ENCODE measurements at places on chromosomes 12 and 14.

GRCh38 chr12:42552822-42553221 is 36.7 kb downstream of the PRICKLE1 start:
- no peak for DNase-seq

DNA sequence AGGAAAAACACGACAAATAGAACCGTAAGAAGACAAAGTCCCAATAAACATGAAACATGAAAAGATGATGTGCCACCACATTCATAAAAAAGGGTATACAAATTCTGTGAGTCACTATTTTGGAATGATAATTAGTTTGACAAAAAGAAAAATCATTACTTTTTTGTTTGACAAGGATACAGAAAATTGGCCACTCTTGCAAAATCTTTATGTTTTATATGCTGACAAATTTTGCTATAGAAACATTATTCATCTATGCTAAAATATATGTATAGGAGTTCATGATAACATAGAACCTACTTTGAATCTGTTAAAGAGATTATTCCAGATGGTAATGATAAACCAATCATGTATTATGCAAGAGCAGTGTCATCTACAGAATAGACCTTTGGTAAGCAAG is 1201.0 kb downstream of the FSCB start:
- no peak for DNase-seq

GRCh38 chr12:48183876-48184548 is 568 bp downstream of the CCDC184 start:
- no peak for DNase-seq

GRCh38 chr12:105948331-105948730 is 190.4 kb downstream of the NUAK1 start:
- no peak for DNase-seq

GRCh38 chr12:57215668-57216013 is 953 bp upstream of the NXPH4 start:
- DNase-seq, result no peak

DNA sequence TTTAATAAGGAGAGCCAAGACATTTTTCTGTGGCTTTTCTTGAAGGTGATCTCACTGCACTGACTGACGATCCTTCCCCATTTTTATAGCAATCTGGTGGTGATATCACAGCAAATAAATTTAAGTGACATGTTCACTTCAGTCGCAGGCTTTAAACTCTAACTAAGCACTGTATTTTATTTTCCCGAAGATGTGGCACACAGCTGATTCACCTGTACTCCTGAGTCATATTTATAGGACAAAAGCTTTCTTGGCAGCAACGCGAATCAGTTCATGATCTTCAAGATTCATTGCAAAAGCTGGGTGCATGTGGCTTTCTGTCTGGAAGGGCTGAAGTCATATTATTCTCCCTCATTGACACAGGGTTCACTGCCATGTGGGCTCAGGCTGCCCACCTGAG is 79.8 kb upstream of the TUNAR start:
- DNase-seq, result no peak

DNA sequence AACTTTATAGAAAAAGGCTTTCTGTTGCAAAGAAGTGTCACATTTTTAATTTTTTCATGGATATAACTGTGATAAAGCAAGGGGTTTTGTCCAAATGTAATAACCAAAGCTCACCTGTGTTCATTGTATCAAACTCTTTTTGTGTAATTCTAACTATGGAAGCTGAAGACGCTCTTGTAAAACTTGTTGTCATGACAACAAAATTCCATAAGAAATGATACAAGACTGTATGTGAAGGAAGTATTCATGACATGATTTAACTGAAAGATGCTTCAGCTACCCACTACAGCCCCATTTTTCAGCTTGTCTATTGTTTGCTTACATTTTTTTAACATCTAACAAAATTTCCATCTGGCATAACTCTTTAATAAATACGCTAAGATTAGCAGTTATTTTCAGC is 360.9 kb downstream of the KCNH5 start:
- no peak for DNase-seq

- DNase-seq, result peak; percentile 48
Measured at GRCh38 chr12:122203301-122204166, at the start of gene B3GNT4. Gene B3GNT4 (plus strand): TSS chr12:122203709. CDS start chr12:122204619, 910 bp downstream.

DNA sequence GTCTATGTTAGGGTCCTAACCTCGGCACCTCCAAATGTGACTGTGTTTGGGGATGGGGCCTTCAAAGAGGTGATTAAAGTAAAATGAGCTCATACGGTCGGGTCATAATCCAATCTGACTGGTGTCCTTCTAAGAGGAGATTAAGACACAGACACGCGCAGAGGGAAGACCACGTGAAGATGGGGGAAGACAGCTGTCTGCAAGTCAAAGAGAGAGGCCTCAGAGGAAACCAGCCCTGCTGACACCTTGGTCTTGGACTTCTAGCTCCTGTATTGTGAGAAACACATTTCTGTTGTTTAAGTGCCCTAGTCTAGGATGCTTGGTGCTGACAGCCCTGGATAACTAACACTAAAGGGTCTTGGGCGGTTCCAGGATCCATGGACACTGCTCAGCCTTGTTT is 109.6 kb downstream of the DICER1 start:
- DNase-seq, result no peak

GRCh38 chr14:50814161-50814560 is 16.8 kb downstream of the NIN start:
- DNase-seq, result no peak

GRCh38 chr12:114955414-114956014 is 271.5 kb upstream of the TBX3 start:
- peak; percentile 95 for DNase-seq

DNA sequence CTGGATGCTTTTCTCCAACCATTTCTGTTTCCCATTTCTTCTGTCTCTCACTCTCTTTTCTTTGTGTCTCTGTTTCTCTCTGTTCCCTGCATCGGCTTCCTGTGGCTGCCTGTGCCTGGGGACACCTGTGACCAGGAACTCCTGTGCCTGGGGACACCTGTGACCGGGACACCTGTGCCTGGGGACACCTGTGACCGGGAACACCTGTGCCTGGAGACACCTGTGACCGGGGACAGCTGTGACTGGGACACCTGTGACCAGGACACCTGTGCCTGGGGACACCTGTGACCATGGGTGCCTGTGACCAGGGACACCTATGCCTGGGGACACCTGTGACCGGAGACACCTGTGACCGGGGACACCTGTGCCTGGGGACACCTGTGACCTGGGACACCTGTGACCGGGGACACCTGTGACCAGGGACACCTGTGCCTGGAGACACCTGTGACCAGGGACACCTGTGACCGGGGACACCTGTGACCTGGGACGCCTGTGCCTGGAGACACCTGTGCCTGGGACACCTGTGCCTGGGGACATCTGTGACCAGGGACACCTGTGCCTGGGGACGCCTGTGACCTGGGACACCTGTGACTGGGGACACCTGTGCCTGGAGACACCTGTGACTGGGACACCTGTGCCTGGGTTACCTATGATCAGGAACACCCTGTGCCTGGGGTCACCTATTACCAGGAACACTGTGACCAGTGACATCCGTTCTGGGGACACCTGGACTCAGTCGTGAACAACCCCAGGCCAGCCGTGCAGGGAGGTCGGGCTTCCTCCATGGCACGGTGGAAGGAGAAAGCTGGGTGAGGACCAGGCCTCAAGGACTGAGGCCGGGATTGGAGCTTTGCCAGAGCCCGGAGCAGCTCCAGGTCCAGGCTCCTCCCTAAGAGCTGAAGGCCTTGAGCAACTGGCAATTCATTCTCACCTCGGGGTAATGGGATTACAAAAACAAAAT is 23.4 kb upstream of the FBRSL1 start:
- peak; percentile 46 for DNase-seq
